ENCODE measurements at places on chromosomes 1 and 21.

- no peak for DNase-seq
These were observed 76.6 kb downstream of the GPR88 start for GRCh38 chr1:100614570-100614969.

DNA sequence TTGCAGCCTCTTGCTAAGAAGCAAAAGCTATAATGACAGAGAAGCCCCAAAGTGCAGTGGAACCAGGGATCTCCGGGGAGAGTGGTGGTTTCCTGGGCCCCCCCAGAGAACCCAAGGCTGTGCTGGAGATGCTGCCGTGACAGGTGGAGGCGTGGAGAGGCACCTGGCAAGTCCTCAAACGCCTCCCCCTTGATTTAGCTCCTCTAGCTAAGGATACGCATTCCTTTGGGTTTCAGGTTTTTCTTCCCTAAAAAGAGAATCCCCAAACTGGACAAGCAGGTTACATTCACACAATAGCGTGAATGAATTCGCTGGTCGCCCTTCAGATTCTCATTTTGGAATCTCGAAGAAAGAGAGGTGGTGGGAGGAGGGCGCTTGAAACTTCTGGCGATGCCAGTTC lies 853 bp upstream of the ATP1A1 start:
- DNase-seq: no peak

GRCh38 chr1:85681087-85681486 lies 27.1 kb downstream of the ZNHIT6 start:
- peak; percentile 74 for DNase-seq

DNA sequence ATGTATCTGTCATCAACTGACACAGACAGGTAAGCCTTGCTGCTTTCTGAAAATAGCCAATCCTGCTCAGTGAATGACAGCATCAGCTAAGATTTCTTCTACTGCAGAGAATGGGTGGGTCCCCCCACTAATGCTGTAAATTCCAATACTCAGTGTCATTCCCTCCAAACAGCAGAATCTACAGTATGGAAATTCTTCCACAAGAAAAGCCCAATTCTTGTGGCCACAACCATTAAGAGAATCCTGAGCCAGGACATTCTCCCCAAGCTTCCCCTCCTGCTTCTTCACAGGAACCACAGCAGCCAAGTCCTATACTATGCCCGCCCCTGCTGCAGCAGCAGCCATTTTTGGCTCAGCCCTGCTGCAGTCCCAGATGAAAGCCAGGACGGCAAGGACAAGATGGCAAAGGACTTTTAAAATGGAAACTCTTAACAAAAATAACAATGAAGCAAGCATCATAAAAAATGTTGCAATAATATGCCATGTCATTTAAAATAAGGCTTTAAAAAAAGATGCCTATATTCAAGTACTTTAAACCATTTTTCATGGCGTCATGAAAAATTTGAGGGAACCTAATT lies 26.8 kb downstream of the EIF4G3 start:
- peak; percentile 94 for DNase-seq

GRCh38 chr1:81681601-81682266 lies 119.0 kb upstream of the ADGRL2 start:
- DNase-seq: peak; percentile 69
